Sigmoid colon (tissue), 7 donors: ENCODE measurements at places on chromosomes 5 and 9. TPM values are rescaled to one million over a fixed set of nuclear protein-coding genes. Genes with fewer than 3 reads are reported as not detected.

DNA sequence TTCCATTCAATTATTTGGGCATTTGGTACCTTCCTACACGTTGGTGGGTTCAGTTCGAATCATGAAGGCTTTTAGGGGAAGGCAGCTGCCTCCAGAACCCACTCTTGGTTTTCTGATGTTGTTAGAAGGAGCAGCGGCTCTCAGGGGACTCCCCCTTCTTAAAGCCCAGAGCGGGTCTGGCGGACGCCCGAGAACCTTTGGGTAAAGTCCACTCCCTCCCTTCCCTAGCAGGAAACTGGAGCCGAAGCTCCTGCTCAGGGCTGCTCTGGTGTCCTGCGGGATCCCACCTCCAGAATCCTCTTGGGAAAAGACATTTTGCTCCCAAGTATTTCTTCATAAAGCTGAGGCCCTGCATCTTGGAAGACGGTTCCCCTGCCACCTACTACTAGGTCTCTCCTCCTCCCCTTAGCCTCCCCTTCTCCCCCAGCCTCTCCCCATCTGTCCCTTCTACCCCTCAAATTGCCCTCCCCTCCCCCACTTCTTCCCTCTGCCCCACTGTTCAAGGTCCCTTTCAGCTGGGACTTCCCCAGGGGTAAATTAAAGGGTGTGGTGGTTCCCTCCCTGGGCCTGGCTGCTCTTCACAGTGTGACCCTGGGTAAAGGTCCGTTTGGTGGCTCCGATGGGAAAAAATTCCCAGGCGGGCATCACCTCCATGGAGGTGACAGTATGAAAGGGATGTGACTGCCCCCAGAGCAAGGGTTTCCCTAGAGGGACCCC, 9.3 kb downstream of the IRX4 start:
- no peak for DNase-seq

DNA sequence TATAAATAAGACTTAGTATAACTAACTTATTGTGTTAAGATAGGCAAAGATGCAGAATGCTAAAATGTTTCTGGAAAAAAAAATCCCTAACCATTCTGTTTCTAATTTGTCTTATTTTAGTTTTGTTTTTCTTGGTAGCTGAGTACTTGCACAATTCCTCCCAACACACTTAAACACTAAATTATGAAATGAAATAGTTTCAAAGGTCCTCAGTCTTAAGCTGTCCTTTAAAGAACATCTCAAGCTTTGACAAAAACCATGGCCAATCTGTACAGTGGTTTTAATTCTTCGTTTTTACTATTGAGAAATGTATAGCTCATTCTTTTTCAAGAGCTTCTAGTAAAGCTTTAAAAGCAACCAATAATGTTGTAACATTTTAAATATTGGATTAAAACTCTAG, 171.5 kb downstream of the EDIL3 start:
- no peak for DNase-seq

DNA sequence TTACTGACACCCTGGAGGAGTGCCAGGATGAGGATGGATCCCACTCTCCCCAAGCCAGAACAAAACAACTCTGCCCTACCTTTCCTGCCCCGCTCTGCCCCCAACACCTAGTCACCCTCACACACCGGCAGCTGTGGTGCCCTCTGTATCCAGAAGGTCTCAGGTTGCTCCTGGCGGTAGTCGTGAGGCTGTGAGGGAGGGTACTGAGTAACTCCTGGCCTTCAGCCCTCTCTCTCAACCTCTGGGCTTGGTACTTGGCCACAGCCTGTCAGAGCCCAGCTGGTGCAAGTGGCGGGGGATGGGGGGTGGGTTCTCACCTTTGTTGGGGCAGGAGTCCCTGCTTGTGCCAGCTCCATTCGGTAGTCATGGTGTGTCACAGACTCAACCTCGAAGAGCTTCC, 1.9 kb downstream of the SPAG8 start:
- no peak for DNase-seq

- no peak for DNase-seq
Observed at GRCh38 chr9:89554307-89555035, 50.3 kb upstream of the GADD45G start.

- DNase-seq = no peak
Observed at GRCh38 chr5:137136991-137137632, 362.0 kb downstream of the SPOCK1 start.

DNA sequence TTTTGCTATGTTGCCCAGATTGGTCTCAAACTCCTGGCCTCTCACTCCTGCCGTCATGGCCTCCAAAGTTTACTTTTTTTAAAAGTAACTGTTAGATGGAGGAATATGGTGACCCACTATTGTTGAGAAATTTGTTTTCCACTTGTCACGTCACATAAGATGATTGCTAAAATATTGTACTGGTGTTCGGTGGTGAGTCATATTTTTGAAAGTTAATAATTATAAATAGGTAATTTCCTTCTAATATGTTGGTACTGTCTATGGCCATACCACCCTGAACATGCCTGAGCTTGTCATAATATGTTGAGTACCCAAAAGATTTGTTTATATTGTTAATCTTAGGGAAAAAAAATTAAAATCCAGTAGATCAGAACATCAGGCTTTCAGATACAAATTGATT, 22.6 kb downstream of the RMI1 start:
- no peak for DNase-seq

DNA sequence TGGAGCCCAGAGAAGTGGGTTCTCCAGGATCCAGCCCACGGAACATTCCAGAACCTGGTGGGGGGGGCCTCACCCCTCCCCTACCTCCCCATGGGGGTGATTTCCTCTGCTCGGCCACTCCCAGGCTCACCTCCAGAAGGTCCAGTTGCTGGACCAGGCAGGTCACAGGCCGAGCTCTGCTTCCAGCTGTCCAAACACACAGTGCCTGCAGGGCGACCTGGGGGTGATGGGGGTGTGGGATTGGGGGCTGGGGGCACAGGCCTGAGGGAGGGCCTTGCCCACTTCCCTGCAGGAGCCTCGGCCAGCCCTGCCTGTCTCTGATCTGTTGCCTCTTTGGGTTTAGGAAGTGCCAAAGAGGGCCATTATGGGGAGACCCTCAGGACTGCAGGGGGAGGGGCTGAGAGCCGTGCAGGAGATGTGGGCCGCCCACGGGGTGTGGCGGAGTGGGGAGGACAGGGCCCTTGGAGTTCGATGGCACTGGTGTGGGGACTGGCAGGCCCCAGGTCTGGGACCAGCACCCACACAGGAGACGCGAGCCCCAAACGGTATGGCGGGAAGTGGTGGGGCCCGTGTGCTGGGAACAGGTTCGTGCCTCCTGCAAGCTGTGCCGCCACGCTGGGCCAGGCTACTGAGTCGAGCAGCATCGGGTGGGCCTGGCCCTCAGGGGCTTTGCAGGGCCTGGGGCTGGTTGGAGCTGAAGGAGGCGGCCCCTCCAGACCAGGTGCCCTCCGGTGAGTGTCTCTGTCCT, 45.6 kb upstream of the EGFL7 start:
- DNase-seq = no peak

GRCh38 chr9:37919246-37919955, 15.5 kb upstream of the SLC25A51 start:
- DNase-seq = peak; percentile 52

DNA sequence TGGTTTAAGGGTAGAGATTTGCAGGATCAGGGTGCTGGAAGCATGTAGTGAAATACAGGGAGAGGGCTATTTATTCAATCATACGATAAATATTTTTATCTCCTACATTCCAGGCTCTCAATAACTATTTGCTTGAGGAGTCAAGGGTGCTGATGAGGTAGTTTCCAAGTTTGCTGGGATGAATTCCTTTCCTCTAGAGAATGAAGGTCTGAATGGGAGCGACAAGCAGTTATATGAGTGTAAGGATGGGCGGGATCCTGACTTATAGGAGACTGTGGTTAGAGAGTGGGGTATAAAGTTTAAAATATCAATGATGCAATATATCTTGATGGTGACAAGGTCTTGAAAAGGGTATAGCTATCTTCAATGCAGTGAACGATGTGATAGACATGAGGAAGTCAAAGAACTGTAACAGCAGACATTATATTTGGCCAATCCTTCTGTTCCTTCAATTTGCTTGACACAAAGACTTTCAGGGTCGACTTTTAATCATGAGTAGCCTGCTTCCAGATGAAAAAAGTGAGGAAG, 201.1 kb upstream of the HAPLN1 start:
- no peak for DNase-seq

DNA sequence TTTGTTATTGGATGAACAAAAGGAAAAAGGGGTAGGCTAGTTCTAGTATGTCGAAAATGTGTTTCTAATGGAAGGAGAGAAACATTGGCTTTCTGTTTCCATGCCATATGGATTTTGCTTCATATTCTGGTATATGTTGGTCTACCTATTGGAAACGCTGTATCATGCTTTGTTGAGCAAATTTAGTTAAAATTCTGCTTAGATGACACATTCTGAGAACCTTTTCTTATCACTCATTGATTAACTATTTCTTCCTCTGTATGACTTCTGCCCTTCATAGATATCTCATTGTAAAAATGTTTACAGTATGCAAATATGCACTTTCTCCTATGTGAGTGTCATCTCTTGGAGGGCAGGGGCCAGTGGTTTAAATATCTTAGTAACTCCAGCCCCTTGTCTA, 68.8 kb upstream of the GPR151 start:
- no peak for DNase-seq

GRCh38 chr9:133787754-133788025, 49.5 kb upstream of the SARDH start:
- DNase-seq = no peak

GRCh38 chr9:134332841-134333233, 6.6 kb downstream of the RXRA start:
- no peak for DNase-seq

GRCh38 chr5:149581931-149582768, 852 bp downstream of the ARHGEF37 start:
- no peak for DNase-seq

GRCh38 chr9:37514999-37515398, 29.3 kb downstream of the POLR1E start:
- DNase-seq = no peak

- DNase-seq = no peak
Observed at GRCh38 chr9:81874931-81875330, 53.3 kb upstream of the SPATA31D4 start.

GRCh38 chr5:102937894-102938293, 182.0 kb downstream of the GIN1 start:
- no peak for DNase-seq

- no peak for DNase-seq
Observed at GRCh38 chr5:140883927-140884697, 2.2 kb downstream of the PCDHA13 start.

DNA sequence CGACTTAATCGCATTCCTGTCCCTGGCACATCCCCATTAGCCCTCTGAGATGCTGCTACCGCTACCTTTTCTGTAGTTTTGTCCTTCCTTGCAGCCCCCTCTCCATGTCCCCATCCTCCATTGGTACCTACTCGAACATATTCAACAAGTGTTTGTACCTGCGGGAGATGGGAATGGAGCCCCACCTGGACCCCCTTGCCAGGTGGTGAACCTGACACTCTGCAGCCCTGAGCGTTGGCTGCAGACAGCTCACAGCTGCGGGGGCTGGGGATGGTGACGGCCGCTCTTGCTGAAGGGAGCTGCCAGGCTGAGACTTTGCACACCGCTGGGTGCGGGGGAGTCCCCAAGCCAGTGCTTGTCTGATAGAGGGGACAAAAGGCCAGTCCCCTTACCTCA, 96.3 kb upstream of the DAP start:
- DNase-seq = no peak

DNA sequence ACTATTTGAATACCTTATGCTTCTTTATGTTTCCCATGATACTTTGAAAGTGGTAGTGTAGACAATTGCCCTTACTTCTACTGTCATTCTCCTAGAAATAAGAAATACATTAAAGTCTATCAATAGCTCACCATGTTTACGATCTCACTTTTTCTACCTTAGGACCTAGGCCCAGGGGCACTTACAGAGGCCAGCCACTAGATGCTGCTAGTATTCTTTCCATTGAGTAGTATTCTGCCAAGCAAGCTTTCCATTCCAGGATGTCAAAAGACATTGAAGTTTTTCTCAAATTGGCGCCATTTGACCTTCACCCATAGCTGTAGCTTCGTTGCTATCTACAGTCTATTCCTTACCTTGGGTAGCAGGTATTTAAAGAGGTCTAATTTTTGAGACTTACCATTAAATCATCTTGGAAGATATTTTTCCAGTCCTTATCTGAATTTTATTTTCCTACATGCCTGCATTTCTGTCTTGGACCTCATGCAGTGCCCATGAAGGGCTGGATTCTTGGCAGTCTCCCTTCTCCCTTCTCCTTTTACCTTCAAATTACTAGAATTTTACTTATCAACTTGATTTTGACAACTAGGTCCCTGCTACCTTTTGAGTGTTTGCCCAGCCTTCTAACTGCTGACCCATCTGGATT, 246.0 kb upstream of the NUDT12 start:
- no peak for DNase-seq

DNA sequence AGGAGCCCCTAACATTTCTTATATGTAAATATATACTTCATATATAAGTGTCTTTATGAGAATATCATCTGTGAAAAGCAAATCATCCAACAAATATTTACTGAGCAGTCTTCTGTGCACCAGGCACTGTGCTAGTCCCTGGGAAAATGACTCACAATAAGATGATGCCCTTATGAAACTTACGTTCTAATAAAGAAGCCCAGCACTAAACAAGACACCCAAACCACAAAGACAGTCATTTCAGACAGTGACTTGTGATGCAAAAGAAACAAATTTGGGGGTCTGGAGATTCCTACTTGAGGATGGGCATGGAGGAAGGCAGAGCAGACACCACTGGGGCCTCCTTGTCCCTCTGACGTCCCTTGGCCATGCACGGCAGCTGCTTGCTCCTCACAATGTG, 30.6 kb upstream of the PPP1R2B start:
- no peak for DNase-seq

DNA sequence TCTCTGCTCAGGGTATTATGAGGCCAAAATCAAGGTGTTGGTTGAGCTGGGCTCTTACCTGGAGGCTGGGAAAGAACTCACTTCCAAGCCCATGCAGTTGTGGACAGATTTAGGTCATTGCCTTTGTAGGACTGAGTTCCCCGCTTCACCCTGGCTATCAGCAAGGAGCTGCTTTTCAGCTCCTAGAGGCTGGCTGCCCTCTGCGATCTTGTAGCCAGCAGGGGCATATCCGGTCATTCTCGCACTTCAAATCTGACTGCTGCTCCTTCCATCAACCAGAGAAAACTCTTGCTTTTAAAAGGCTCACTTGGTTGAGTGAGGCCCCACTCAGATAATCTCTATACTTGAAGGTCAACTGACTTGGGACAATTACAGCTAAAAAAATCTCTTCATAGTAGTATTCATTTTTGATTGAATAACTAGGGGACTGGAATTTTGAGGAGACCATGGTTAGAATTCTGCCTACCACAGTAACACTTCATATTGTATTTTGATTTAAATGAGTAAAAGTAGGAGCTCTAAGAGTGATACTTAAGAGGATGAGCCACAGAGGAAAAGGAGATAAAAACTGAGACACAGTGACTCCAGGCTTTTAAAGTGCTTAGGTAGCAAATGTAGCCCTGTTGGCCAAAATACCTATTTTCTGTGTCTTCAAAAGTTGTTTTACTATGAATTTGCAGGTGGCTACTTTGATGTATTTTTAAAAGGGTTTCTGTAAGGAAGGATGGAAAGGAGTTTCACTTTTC, 137.4 kb downstream of the CD180 start:
- DNase-seq = no peak

ZNF879 gene
- 3.7 TPM for total RNA-seq

IRX2 gene
- total RNA-seq = not detected

KCNV2 gene
- total RNA-seq = not detected

PCDHB15 gene
- 7.3 TPM for total RNA-seq

SLC6A19 gene
- not detected for total RNA-seq

LRRC19 gene
- total RNA-seq = not detected

WDR38 gene
- total RNA-seq = not detected

PIK3R1 gene
- 177 TPM for total RNA-seq

NEUROG1 gene
- not detected for total RNA-seq

C5orf47 gene
- not detected for total RNA-seq

RAPGEF1 gene
- 50.7 TPM for total RNA-seq

BARX1 gene
- total RNA-seq = not detected
